ENCODE measurements at places on chromosomes 11 and 22. TPM values are rescaled to one million over a fixed set of nuclear protein-coding genes. Genes with fewer than 3 reads are reported as not detected.

POTEH gene
- total RNA-seq, result not detected

TMEM45B gene
- total RNA-seq, result not detected

LRRC74B gene
- not detected for total RNA-seq

RFPL1 gene
- total RNA-seq, result not detected

SYCE3 gene
- not detected for total RNA-seq

SUSD2 gene
- total RNA-seq, result not detected

RIMBP3B gene
- total RNA-seq, result not detected

MS4A6E gene
- total RNA-seq, result not detected

MIOX gene
- not detected for total RNA-seq

DGCR6 gene
- total RNA-seq, result 0.86 TPM

SCGB2A2 gene
- total RNA-seq, result not detected

OR10G4 gene
- not detected for total RNA-seq

GPHA2 gene
- total RNA-seq, result not detected

HPX gene
- total RNA-seq, result 0.22 TPM

RAB3IL1 gene
- total RNA-seq, result 6.6 TPM

LRFN4 gene
- 42.2 TPM for total RNA-seq

PRG3 gene
- not detected for total RNA-seq

API5 gene
- 90.4 TPM for total RNA-seq

SESN3 gene
- total RNA-seq, result 19.2 TPM

LSP1 gene
- total RNA-seq, result not detected

RASSF10 gene
- not detected for total RNA-seq

GRAMD1B gene
- 14.8 TPM for total RNA-seq

APOA4 gene
- total RNA-seq, result not detected

CLMP gene
- total RNA-seq, result 195 TPM

HMBS gene
- total RNA-seq, result 8.5 TPM

APOL5 gene
- not detected for total RNA-seq

CRYBB1 gene
- not detected for total RNA-seq

FAM180B gene
- not detected for total RNA-seq

PATE2 gene
- total RNA-seq, result not detected

PANX3 gene
- not detected for total RNA-seq

TMA7B gene
- total RNA-seq, result not detected

H19 gene
- total RNA-seq, result 0.25 TPM

OR8A1 gene
- not detected for total RNA-seq

KRTAP5-9 gene
- total RNA-seq, result not detected

ISX gene
- not detected for total RNA-seq

FERMT3 gene
- total RNA-seq, result 0.51 TPM

GDPD4 gene
- total RNA-seq, result not detected

OOSP1 gene
- not detected for total RNA-seq
